ENCODE measurements at places on chromosomes 5 and 9. TPM values are rescaled to one million over a fixed set of nuclear protein-coding genes. Genes with fewer than 3 reads are reported as not detected.

ZCCHC7 gene
- 12.2 TPM for polyA plus RNA-seq

SHISAL2B gene
- polyA plus RNA-seq: 0.56 TPM

GPR150 gene
- polyA plus RNA-seq: 1.0 TPM

CRHBP gene
- 0.77 TPM for polyA plus RNA-seq

FAM221B gene
- 0.26 TPM for polyA plus RNA-seq

DHFR gene
- polyA plus RNA-seq: 6.5 TPM

GRXCR2 gene
- not detected for polyA plus RNA-seq

PCDHA9 gene
- 0.57 TPM for polyA plus RNA-seq

RNF130 gene
- 64.9 TPM for polyA plus RNA-seq

ANGPTL2 gene
- polyA plus RNA-seq: 28.6 TPM

SPAG8 gene
- polyA plus RNA-seq: 0.55 TPM

SPATA31C1 gene
- polyA plus RNA-seq: not detected

PAIP2 gene
- 86.3 TPM for polyA plus RNA-seq

CFAP77 gene
- 1.2 TPM for polyA plus RNA-seq

AHRR gene
- polyA plus RNA-seq: 1.8 TPM

CNTNAP3B gene
- 1.1 TPM for polyA plus RNA-seq

RALGPS1 gene
- 17.0 TPM for polyA plus RNA-seq

GFPT2 gene
- polyA plus RNA-seq: 44.6 TPM

C9orf153 gene
- not detected for polyA plus RNA-seq

SLC6A18 gene
- polyA plus RNA-seq: not detected

MORN5 gene
- polyA plus RNA-seq: 0.95 TPM

CDH9 gene
- polyA plus RNA-seq: 0.80 TPM

GLDC gene
- polyA plus RNA-seq: 15.6 TPM

JAKMIP2 gene
- 3.8 TPM for polyA plus RNA-seq

DAPK1 gene
- 44.4 TPM for polyA plus RNA-seq

TAF11L5 gene
- polyA plus RNA-seq: not detected

PSIP1 gene
- polyA plus RNA-seq: 35.1 TPM

MYMK gene
- 1.3 TPM for polyA plus RNA-seq

ABCA1 gene
- polyA plus RNA-seq: 11.9 TPM

RNF224 gene
- 0.88 TPM for polyA plus RNA-seq

KIF20A gene
- polyA plus RNA-seq: 9.0 TPM

GPR21 gene
- 0.75 TPM for polyA plus RNA-seq

CER1 gene
- not detected for polyA plus RNA-seq

PAEP gene
- 1.8 TPM for polyA plus RNA-seq

DBH gene
- polyA plus RNA-seq: 0.32 TPM

DPH7 gene
- 45.5 TPM for polyA plus RNA-seq

BARX1 gene
- 0.47 TPM for polyA plus RNA-seq

PPP3R2 gene
- not detected for polyA plus RNA-seq

COL27A1 gene
- 44.6 TPM for polyA plus RNA-seq

CEP72 gene
- 4.4 TPM for polyA plus RNA-seq

SECISBP2 gene
- 30.2 TPM for polyA plus RNA-seq

CENPP gene
- polyA plus RNA-seq: 2.8 TPM

ABHD17B gene
- 26.9 TPM for polyA plus RNA-seq

ADRB2 gene
- polyA plus RNA-seq: 1.1 TPM

HSPB3 gene
- 0.77 TPM for polyA plus RNA-seq

Data from hepatocyte (in vitro differentiated cells).